ENCODE measurements at places on chromosomes 2 and 18.

GRCh38 chr2:1964659-1965058 is 220.3 kb upstream of the PXDN start:
- DNase-seq, result no peak

GRCh38 chr2:154978244-154978643 is 279.7 kb downstream of the KCNJ3 start:
- no peak for DNase-seq

GRCh38 chr2:122255924-122256323 is 500.5 kb downstream of the TSN start:
- no peak for DNase-seq

DNA sequence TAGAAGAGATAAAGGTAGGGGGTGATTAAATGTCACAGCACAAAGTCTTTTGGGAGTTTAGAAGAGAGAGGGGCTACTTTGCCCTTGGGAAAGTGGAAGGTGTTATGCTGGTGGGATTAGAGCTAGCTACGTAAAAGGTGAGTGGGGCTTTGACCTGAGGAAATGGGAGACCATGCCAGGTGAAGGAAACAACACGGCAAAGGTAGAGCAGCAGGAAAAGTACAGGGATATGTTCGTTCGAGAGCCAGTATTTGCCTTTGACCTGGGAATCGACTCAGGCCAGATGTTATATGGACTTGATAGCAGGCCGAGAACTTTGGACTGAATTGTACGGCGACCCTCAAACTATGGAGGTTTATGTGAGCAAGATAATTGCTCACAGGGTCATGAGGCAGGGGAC is 55.7 kb upstream of the ACKR3 start:
- DNase-seq, result no peak

GRCh38 chr18:7789856-7790552 is 222.9 kb downstream of the PTPRM start:
- no peak for DNase-seq

GRCh38 chr2:128636802-128637147 is 318.1 kb upstream of the HS6ST1 start:
- no peak for DNase-seq

- no peak for DNase-seq
Observed at GRCh38 chr2:181158427-181158826, 178.0 kb downstream of the UBE2E3 start.

GRCh38 chr2:28172114-28172898 is 220.4 kb upstream of the FOSL2 start:
- DNase-seq, result no peak

DNA sequence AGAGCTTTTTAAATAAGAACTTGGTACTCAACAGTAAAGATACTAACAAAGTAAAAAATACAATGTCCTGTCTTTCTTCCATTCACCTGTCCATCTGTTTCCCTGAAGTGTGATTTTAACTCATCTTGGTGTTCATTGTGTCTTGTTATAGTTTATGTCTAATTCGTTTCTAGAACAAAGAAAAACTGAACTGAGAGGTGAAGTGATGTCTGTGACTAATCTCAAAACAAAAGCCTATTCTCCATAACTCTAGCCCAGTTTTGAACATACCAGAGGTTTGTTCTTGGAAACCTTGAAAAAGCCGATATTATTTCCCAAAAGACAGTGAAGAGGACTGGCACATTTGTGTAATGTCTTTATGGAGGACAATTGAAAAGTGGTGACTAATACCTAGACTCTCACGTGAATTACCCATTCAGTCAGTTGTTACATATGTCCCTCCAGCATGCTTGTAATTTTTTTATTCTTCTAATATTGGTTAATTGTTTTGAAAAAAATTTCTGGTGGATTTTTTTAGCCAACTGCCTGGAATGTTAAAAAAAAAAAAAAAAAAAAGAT is 725.8 kb downstream of the SATB2 start:
- no peak for DNase-seq

DNA sequence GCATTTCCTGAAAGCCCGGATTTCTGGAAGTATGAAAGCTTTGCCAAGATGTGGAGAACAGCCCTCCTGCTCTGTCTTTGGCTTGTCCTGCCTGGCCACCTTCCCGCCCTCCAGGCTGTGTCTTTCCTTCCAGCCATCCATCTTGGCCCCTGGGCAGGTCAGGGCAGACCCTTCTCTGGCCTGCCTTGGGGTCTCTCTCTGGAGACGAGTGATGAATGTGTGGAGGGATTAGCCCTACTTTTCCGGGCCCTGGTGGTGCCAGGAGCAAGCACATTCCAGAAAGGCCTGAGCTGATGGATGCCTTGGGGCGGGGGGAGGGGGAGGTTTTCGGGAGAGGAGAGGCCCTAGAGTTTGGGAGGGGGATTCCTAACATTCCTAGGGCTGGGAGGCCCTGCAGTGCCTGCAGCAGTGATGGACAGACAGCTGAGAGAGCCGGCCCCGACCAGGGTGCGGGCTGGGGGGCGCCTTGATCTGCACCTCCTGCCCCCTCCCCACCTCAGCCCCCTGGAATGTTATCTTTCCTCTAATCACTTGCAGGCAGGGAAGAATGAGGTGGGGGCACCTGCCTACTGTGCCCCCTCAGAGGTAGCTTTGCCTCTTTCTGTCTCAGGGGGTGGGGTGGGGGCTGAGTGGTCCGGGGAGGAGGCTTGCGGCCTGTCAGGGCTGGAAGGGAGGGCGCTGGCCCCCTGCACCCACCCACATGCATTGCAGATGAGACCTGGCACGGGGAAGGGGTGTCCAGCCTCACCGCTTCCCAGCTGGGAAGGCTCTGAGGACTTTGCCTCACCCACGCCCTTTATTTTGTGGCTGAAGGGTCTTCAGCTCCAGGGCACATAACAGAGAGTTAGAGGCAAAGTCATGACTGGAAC is 156.2 kb downstream of the DDX1 start:
- no peak for DNase-seq

GRCh38 chr2:195473862-195474261 is 183.2 kb upstream of the SLC39A10 start:
- no peak for DNase-seq

GRCh38 chr2:7424481-7424880 is 507.3 kb downstream of the RNF144A start:
- DNase-seq, result no peak

DNA sequence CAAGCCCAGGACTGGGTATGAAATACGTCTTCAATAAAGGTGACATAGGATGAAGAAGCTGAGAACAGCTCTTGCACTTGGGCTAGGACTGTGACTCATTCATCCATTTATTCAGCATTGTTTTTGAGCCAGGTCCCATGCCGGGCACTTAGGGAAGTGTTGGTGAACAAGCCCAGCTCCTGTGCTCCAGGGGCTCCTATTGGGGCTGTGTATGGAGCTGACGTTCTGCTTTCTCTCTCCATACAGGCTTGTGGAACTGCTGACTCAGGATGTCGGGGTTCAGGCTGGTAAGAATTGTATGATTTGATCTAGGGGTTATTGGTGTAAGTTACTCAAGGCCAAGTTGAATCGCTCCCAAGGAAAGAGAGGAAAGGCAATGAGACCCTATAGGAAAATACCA is 24.0 kb downstream of the MYO7B start:
- no peak for DNase-seq

DNA sequence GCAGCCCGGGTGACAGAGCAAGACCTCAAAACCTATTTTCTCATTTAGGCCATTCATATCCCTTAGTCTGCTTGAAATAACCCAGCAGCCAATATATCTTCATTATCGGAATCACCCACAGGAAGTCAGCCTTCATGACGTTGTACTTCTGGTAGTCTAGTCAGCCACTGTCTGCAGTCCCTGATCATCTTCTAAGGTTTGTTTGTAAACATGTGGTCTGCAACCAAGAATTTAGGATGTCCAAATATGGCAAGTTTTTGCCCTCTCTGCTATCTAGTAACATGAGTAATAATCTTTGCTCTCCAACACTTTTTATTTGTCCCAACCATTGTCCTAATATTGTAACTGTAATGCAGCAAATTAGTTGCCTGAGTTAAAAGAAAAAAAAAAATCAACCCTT is 92.5 kb downstream of the PRPF40A start:
- no peak for DNase-seq

DNA sequence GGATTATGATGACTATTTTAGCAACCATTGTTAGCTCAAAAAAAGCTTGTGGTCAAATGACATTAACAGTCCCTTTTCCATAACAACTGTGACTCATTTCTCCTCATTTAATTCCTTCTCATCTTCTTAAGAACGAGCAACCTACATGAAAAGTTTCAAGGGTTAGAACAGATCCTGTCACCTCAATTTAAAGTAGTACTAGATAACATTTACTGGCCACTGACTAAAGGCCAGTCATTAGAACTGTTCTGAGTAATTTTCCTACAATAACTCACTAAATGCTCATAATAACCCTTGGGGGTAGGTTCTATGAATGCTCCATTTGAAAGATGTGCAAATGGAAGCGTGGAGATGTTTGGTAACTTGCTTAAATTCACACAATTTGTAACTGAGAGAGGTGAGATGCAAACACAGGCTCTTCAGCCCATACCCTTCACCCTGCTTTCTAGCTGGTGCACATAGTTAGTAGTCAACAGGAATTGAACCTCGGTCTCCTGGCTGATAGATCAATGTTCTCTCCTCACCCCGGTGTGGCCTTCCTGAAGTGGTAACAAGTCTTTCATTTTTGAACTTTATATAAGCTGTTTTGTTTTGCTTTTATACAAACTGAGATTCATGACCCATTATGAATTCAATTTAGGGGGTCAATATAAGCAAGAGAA is 212.5 kb downstream of the SETBP1 start:
- DNase-seq, result no peak

DNA sequence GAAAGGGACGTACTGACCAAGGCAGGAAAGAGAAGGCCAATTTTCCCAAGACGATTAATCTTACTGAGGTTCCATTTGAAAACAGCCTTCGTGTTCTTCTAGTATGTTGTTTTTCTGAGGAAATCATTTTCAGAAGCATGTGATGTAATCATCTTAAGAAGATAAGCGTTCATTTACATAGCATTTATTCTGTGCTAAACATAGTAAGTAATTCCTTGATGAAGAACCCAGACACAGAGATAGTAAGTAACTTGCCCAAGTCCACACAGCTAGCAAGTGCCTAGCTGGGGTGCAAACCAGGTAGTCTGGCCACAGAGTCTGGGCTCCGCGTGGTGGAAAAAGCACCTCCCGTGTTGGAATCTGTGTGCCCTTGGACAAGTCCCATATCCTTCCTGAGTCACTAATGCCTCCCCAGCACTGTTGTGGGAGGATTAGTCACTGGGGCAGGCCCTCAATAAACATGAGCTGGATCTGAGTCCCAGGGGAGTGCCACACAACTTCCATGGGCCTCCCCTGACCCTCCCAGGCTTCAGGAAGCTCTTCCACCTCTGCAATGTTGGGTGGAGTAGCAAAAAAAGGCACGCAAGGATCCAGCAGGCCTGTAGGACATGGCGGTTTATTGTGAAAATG is 26.9 kb upstream of the ASAP2 start:
- DNase-seq, result no peak

GRCh38 chr18:59040770-59041148 is 98.9 kb upstream of the SEC11C start:
- no peak for DNase-seq

DNA sequence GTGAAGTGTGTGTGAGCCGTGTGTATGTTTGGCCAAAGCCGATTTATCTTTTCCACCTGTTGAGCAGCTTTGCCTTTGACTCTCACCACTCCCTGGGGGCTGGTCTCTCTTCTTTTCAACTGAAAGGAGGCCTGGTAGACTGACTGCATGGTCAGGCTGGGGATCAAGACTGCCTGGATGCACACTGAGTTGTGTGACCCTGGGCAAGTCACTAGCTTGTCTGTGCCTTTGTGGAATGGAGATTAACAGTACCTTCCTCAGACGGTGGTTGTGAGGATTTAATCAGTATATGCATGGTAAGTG is 85.5 kb downstream of the TANC1 start:
- no peak for DNase-seq

GRCh38 chr2:37357069-37357468 is 12.6 kb downstream of the QPCT start:
- DNase-seq, result no peak

GRCh38 chr2:64819774-64820688 is 166.3 kb upstream of the SERTAD2 start:
- no peak for DNase-seq

DNA sequence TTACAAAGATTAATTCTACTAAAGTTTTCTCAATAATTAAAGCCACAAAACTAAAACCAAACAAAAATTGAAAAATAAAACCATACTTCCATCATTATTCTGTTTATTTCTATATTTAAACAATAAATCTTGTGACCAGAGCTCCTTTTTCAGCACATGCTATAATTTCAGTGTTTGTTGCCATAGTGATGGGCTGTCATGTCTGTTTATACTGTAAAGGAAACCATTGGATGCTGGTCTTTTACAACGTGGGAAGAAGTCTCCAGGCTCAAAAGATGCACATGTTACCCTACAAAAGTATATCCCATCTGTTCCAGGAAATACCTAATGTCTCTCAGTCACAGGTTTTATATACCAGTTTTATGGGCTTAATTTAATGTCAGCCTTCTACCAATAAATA is 100.1 kb upstream of the MC2R start:
- DNase-seq, result no peak

All from effector CD8-positive, alpha-beta T cell (primary cell).